Activated naive CD8-positive, alpha-beta T cell treated with anti-CD3 and anti-CD28 coated beads for 36 hours (primary cell): ENCODE measurements at places on chromosomes 6 and 20.

DNA sequence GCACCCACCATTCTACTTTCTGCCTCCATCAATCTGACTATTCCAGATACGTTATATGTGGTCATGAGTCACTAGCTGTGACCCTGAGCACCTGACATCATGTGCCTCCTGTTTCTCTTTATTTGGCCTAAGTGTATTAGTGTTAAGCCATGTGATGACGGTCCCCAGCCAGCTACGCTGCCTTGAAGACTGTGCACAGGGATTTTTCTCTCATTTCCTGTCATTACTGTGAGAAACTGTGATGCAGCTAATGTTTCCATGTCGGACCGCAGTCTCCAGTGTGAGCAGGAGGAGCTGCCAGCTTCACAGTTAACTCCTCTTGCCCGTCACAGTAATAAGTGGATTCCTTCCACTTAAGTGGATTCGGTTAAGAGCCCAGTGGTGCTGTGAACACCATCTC, 9.9 kb upstream of the SPATS1 start:
- no peak for DNase-seq

GRCh38 chr6:148426317-148426977, 83.8 kb downstream of the SASH1 start:
- no peak for DNase-seq

- DNase-seq = no peak
Measured at GRCh38 chr20:38207621-38208020, 42.6 kb upstream of the TGM2 start.

DNA sequence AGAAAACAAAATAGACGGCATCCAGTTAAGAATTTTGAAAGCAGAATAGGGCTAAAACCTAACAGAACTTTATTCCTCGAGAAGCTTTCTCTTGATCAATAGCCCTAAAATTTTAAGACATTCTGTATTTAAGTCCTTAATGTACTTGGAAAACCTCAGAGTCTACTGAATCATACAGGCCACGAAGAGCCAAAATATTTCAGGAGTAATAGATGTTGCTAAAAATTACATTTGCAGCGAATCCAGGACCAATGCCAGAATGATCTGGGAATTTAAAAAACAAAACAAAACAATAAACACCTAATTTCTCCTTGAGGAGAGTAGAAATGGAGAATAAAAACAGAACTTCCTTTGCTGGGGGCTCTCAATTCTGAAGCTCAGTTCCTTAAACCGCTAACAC, 23.3 kb downstream of the ATXN1 start:
- DNase-seq = no peak

- no peak for DNase-seq
Measured at GRCh38 chr20:25356271-25356933, 34.2 kb downstream of the ABHD12 start.
